ENCODE measurements at places on chromosomes 1 and 21.

DNA sequence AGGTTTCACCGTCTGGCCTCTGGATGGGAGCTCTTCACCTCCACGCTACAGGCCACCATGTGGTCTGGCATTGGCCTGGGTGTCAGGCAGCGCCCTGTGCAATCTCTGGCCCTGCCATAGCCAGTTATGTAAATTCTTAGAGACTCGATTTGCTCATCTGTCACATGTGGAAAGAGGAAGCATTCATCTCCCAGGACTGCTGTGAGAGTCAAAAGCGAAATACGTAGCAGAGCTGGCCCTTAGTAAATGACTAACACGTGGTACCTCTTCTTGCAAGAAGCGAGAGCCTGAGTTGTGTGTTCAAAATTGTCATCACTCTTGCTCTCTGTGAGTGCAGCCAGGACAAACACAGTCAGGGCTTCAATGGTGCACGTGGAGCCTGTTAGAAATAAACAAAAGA is 159.0 kb upstream of the BACE2 start:
- no peak for DNase-seq

GRCh38 chr1:236172041-236172579 is 29.8 kb downstream of the GPR137B start:
- DNase-seq = no peak

DNA sequence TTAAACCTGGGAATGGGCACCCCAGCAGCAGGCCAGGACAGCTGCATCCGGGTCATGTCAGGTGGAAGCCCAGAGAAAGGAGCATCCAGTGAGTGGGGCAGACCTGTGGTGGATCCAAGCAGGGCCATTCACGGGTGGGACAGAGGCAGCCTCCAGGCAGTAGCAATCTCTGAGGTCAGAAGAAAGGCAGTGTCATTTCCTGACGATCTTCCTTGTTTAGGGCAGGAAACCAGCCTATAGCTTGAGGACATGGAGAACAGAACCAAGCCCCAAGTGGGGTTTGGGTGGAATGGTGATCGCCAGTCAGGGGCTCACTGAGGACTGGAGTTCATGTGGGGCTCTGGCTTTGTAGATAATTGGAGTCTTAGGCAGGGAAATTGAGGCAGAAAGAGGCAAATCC is 209.4 kb downstream of the HIVEP3 start:
- DNase-seq = no peak

DNA sequence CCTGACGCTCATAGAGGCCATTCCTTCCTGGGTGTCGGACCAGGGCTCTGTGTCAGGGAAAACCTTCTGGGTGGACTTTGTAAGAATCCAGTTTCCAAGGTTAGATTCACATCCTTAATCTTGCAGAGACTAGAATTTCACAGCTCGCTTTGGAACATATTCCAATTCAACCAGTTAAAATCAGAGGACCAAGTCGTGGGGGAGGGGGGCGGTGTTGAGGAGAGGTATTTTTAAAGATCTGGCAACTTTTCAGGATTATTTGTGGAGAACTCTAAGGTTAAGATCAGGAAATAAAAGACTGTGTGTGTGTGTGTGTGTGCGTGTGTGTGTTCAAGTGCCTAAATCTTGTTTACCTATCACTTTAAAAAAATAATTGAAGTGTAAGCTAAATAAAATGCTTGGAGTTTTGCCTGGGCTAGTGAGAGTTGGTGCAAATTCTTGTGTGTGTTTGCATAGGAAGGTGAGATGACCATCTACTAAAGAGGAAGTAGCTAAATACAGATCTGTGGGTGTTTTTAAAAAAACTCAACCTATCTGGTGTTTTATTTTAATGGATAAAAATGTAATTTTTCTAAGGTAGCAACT is 21.8 kb downstream of the TENT5C start:
- no peak for DNase-seq

DNA sequence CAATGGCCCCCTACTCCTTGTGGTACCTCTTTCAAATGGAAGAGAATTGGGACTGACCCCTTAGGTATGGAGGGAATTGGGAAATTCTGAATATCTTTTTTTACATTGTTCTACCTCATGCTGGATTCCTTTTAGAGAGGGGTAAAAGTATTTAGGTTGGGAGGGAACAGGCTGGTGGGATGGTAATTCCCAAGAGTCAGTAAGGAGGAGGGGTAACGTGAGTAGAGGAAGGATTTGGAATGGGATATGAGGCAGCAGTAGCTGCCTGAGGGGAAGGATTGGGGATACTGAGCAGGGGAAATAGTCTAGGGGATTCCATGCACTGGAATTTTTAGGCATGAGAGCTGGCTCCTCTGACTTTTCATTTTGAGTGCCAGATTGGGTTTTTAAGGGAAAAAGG is 3.8 kb upstream of the AADACL3 start:
- DNase-seq = no peak

DNA sequence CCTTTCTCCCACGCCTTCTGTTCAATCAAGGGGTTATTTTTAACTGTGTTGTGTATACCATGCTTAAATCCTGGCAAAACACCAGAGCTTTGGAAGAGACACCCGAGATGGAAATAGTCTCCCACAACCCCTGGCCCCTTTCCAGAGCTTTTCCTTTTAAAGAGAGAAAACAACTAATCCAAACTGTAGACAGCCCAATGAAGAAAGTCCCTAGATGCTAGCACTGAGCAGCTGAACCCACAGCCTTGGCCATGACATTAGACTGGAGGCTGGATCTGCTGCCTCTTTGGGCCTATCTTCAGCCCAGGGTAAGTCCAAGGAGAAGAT is 64.9 kb upstream of the ARTN start:
- DNase-seq = no peak

DNA sequence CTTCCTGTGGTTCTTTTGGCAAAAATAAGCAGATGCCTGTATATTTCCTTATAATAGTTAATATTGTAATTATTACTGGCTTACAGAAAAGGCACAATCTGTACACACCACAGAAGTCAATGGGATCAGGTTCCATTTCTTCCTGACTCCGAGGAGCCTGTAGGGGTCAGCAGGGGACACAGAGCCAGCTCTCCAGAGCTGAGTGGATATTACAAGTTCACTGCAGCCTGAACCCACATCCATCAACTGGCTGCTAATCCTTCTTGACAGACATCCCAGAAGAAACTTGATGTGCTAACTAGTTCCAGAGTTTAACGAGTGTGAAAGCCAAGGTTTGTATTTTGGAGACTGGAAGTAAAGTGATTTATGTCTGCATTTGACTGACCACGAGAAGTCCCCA is 203.8 kb downstream of the LMX1A start:
- DNase-seq = no peak

- DNase-seq = no peak
Observed at GRCh38 chr1:109350655-109351054, 43.8 kb upstream of the MYBPHL start.

GRCh38 chr1:29381426-29381825 is 145.1 kb downstream of the PTPRU start:
- DNase-seq = no peak

DNA sequence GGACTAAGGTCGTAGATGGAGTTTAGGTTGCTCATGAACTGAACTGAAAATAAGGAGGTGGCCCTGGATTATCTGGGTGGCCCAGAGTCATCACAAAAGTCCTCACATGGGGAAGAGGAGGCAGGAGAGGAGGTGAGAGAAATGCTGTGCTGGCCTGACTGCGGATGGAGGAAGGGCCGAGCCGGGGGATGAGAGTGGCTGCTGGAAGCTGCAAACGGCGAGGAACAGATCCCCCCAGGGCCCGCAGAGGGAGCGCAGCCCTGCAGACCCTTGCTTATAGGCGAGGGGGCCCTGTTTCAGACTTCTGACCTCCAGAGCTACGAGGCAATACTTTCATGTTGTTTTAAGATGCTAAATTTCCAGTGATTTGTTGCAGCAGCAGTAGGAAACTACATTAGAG is 102.7 kb upstream of the C1orf174 start:
- DNase-seq = no peak

- DNase-seq = no peak
Observed at GRCh38 chr1:22619798-22620197, 16.6 kb upstream of the C1QA start.

- no peak for DNase-seq
Observed at GRCh38 chr21:46284077-46284644, 1.2 kb downstream of the MCM3AP start.
